Activated naive CD4-positive, alpha-beta T cell treated with anti-CD3 and anti-CD28 coated beads for 36 hours (primary cell): ENCODE measurements at places on chromosomes 11 and 22. TPM values are rescaled to one million over a fixed set of nuclear protein-coding genes. Genes with fewer than 3 reads are reported as not detected.

TRIM49 gene
- not detected for total RNA-seq

MS4A1 gene
- total RNA-seq = 0.35 TPM

C22orf23 gene
- not detected for total RNA-seq

ZP1 gene
- total RNA-seq = not detected

OR51E1 gene
- not detected for total RNA-seq

ISX gene
- total RNA-seq = not detected

PTPN5 gene
- total RNA-seq = not detected

TMPRSS5 gene
- 1.2 TPM for total RNA-seq

HOATZ gene
- not detected for total RNA-seq

EFCAB6 gene
- total RNA-seq = 0.21 TPM

AIFM3 gene
- total RNA-seq = 0.07 TPM

HEPHL1 gene
- not detected for total RNA-seq

NDUFS8 gene
- 142 TPM for total RNA-seq

RFPL2 gene
- total RNA-seq = not detected

PLAAT2 gene
- total RNA-seq = not detected

PNPLA3 gene
- 0.29 TPM for total RNA-seq

OR52E8 gene
- not detected for total RNA-seq
